ENCODE measurements at places on chromosomes 6 and 20. TPM values are rescaled to one million over a fixed set of nuclear protein-coding genes. Genes with fewer than 3 reads are reported as not detected.

Gene SNPH
- 3.3 TPM for total RNA-seq

Gene DEFB132
- total RNA-seq: not detected

Gene PTK6
- total RNA-seq: 2.7 TPM

Gene CDSN
- total RNA-seq: 0.05 TPM

Gene ACTL10
- not detected for total RNA-seq

Gene MUCL3
- 0.10 TPM for total RNA-seq

Gene DSP
- total RNA-seq: 33.0 TPM

Gene CRISP2
- total RNA-seq: not detected

Gene BFSP1
- 3.8 TPM for total RNA-seq

Gene HLA-DRB1
- not detected for total RNA-seq

Gene AMD1
- total RNA-seq: 164 TPM

Gene SIRPB2
- total RNA-seq: not detected

Gene MOG
- total RNA-seq: not detected

Gene BPI
- not detected for total RNA-seq

Gene NKAIN4
- total RNA-seq: 5.2 TPM

Gene TRDN
- not detected for total RNA-seq

Gene APCDD1L
- total RNA-seq: 0.06 TPM

Gene KHDC1L
- total RNA-seq: 0.26 TPM

Gene CDYL
- 20.7 TPM for total RNA-seq

Gene KCNB1
- total RNA-seq: 3.0 TPM

Gene BCAS1
- total RNA-seq: 0.37 TPM

Data from A549 treated with AZD2906 at 1 μM for 4 hours (cell line).